ENCODE measurements at places on chromosomes 3 and 15.

- DNase-seq = no peak
Measured at GRCh38 chr3:185411133-185411532, 48.2 kb downstream of the MAP3K13 start.

DNA sequence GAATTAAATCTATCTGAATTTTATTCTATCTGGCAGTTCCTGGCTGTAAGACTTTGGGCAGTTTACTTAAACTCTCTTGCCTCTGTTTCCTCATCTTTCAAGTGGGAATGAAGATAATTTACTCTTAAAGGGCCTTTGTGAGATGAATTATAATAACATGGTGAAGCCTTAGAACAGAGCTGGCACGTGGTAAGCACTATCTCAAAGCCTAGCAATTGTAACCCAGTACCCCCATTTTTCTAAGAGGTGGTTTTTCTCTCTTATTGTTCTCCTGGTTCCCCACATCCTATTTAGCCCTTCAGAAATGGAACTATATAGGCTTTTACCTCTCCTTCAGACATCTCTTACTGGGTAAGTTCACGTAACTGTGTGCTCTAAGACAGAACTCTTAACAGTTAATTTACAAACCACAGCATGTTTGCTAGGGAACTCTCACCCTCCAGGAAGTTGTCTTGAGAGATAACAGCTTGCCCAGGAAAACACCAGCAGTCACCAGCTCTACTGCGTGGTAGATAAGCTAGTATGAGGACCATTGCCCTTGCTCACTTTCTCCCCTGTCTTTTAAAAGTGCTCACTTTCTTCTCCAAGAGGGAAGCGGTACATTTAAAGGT lies 12.3 kb upstream of the CRBN start:
- no peak for DNase-seq

GRCh38 chr3:131616719-131617118 lies 113.9 kb upstream of the MRPL3 start:
- no peak for DNase-seq

- DNase-seq = no peak
Measured at GRCh38 chr3:169218314-169218983, 445.1 kb downstream of the MECOM start.

GRCh38 chr15:66715181-66715624 lies 13.2 kb downstream of the SMAD6 start:
- no peak for DNase-seq

- DNase-seq = no peak
Measured at GRCh38 chr3:167318996-167319615, 61.0 kb downstream of the ZBBX start.

DNA sequence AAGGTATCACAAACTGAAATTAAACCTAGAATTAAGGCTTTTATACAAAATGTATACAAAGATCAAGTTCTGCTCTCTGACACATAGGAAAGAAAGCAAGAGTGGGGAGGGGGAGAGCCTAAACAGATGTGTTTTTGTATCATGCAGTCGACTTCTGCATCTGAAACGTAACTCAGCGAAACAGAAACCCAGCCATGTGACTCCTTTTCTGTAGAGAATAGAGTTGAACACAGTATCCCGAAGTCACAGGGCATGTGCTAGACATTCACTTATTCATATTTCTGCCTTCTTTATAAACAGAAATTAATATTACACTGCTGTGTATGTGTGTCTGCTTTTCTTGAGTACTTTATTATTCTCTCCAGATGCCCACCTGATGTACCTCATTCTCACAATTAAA lies 121.0 kb downstream of the PDZRN3 start:
- no peak for DNase-seq

DNA sequence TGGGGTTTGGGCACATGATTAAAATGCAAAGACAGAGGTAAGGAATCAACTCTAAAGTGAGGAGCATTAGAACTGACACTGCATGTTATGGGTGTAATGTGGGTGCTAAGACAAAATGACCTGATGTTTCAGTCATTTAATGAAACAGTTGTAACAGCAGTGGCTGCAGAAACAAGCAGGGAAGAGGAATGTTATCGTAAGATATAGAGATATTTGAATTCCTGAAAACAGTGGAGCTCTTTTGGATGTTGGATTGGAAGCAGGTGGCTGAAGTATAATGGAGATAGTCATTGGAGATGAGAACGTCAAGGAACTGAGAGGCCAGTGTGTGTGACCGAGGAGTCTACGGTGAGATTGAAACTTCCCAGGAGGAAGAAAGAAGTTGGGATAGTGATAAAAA lies 1065.2 kb downstream of the ZPLD1 start:
- no peak for DNase-seq

GRCh38 chr3:47897954-47898353 lies 95.0 kb downstream of the DHX30 start:
- no peak for DNase-seq

All from GM12878 (cell line).